RWPE1 (cell line): ENCODE measurements at places on chromosomes 6 and 20.

GRCh38 chr20:8997701-8998117 is 71.2 kb upstream of the PLCB4 start:
- DNase-seq = no peak

GRCh38 chr6:79554305-79554704 is 17.1 kb upstream of the LCA5 start:
- no peak for DNase-seq

- no peak for DNase-seq
These were observed 29.9 kb downstream of the EFCAB8 start for GRCh38 chr20:32888636-32889035.

GRCh38 chr20:51393571-51393970 is 148.9 kb downstream of the NFATC2 start:
- no peak for DNase-seq

DNA sequence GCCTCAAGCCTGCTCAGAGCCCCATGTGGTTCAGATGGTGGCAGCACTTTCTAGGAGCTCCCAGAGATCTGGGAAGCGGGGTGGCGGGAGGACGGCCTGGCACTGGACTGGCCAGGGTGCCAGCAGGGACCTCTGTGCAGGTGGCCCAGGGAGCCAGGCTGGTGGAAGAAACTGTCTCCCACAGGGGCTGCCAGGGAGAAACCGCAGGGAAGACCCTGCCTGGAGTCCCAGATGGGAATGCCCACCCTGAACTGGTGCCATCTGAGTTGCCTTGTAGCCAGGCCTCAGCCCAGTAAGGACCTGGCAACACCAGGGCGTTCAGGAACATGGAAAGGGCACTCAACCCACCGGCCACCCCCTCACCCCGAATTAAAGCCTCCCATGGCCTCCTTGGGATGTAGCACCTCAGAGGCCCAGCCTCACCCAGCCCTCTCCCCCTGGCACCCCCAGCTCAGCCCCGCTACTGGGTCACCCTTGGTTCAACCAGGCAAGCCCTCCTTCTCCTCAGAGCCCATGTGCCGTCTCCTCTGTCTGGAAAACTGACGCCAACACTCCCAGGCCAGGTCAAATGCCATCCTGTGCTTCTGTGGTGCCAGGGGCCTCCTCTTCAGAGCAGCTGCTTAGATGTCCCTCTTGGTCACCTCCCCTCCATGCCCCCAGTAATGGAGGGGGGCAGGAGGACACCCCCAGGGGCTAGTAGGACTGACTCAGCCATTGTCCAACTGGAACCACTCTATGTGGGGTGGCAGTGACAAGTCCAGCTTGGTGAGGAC is 5.9 kb upstream of the C20orf144 start:
- no peak for DNase-seq

DNA sequence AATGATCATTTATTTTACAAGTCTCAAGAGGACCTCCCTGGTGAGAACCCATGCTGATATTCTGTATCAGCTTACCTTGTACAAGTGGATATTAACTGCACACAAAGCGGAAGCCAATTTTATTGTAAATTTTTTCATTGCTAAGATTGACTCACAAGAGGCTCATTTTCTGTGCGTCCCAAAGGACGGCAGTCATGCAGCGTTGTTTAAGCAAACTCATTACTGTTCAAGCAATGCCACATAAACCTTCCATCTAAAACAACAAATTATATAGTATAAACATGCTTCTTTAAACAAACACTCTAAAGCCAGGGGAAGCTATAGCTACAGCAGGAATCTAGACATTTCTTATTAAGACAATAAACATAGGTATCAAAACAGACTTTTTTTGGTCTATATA is 575.3 kb downstream of the FRK start:
- no peak for DNase-seq

DNA sequence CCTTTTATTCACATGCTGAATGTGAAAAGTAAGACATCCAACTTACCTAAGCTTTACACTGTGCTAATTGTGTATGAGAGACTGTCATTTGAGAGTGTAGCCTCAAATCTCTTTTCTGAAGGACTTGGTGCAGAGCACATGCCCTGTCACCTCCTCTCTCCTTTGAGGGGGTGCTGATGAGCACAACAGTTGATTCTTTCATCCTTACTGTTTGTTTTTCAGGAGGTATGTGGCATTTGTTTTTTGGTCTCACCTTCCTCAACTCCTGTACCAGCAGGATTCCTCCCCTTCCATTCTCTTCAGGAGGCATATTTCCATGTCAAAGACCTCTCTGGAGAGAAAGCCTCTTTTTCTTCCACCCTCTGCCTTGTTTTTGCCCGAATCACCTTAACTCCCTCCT is 252.6 kb upstream of the CITED2 start:
- no peak for DNase-seq

- no peak for DNase-seq
These were observed 71.3 kb upstream of the STXBP5 start for GRCh38 chr6:147132889-147133288.

GRCh38 chr6:168927026-168927425 is 326.6 kb downstream of the THBS2 start:
- no peak for DNase-seq

- no peak for DNase-seq
These were observed 43.0 kb downstream of the VEGFA start for GRCh38 chr6:43812850-43813578.

GRCh38 chr6:119076173-119076572 is 2.3 kb downstream of the FAM184A start:
- no peak for DNase-seq

- DNase-seq = no peak
These were observed 12.3 kb downstream of the FOXA2 start for GRCh38 chr20:22572023-22572422.

- no peak for DNase-seq
These were observed 16.4 kb downstream of the MICA start for GRCh38 chr6:31419842-31420241.

DNA sequence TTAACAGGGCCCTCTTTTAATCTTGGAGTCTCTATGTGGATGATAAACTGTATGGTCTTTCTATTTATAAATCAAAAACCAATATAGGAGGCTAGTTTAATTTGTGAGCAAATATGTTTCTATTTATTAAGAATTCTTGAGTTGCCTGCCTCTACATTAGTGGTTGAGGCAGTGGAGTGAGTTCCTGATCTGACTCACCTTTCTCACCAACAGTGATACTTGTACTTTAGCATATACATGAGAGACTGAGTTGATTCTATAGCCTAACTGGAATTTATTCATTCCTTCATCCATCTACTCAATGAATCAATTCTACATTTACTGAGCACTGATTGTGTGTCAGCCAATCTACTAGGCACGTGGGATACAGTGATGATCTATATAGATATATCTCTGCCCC is 126.9 kb downstream of the TRMT11 start:
- DNase-seq = no peak

- no peak for DNase-seq
These were observed 54.0 kb downstream of the TRAF3IP2 start for GRCh38 chr6:111551521-111552231.

DNA sequence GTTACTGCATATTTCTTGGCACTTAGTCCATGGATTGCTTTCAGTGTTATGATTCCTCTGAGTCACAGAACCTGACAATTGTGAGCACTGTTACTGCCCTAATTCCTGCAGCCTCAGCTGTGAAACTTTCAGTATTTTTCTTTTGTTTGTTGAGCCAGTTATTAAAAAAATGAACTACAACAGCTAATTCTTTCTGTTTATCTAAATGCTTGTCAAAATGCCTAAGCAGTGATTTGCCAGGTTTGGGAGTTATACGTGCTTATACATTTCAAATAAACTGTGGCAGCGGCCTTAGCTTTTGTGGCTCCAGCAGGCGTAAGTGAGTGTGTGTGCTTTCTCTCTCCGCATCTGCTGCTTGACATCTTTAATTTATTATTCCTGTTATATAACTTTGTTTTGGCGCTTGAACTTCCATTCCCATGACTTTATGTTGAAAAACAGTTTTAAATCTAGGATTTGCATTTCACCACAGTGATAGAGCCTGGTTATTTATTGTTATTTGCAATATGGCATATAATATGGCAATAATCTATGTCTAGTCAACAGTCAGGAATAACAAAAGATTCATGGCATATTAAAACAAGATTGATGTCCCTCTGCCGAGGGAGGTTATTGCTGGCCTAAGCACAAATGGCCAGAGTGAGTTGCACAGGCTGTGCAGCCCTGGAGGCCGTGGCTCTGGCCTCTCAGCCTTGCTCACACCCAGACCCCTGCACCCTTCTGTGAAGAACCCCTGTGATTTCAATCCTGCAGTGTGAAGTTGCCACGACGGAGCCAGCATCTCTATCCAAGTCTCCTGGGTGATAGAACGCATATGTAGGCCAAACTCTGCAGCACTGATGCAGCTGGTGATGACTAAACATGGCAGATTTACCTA is 303.4 kb downstream of the THBS2 start:
- DNase-seq = no peak

DNA sequence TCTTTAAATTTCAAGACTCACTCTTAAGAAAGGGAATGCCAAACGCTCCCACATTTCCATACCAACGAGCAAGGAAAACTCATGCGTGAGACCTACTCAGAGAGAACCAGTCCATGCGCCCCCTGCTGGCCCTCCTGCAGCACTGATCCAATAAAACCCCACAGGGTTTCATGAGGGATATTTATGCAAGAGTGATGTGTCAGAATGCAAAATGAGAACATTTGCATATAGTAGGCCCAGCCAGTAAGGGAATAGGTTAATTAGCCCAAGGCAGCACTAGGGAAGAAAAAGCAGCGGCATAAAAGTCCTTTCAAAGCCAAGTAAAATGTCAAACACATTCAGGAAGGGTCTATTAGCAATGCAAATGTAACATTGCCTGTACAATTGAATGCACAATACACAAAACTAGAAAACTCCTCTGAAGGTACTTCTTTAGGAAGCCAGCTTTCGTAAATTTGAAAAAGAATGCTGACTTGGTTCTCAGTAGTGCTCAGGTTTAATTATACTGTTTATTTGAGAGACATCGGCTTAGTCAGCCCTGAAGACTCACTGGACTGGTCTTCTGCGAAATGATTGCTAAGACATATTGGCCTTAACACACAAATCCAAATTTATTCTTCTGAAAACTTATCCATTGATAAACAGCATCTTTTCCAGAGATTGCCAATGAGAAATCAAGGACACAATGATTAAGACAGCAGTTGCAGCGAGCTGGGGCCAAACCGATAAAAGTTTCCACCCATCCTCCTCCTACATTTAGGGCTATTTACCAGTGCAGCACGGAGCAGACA is 93.2 kb downstream of the GMPR start:
- DNase-seq = peak; percentile 72

DNA sequence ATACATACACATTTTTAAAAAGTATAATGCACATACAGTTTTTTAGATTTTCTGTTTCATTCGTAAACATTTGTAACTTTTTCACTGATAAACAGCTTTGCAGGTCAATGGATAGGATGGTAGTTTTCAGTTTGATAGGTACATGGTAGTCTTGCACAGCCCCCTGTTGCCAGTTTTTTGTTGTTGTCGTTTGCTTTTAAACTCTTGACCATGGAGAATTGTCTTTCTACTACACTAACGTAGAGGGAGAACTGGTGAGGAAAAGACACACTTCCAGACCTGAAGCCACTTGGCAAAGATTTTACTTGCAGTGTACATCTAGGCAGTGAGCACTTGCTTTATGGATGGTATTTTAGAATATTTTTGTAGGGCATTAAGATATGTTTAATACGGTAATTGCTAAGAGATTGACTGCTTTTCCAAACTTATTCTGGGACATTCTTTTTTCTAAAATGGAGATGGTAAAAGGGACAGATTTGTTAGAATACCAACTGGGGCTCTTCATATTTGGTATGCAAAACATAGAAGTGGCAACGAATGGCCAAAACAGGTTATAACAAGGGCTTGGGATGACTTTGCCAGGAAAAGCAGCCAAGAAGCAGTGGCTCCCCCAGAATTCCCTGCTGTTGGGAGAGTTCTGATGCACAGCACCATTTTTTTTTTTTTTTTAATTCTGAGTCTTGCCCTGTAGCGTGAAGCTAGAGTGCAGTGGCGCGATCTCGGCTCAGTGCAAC is 1.5 kb downstream of the PYGB start:
- peak; percentile 48 for DNase-seq

- no peak for DNase-seq
These were observed 32.7 kb upstream of the NKX2-4 start for GRCh38 chr20:21430020-21430419.

DNA sequence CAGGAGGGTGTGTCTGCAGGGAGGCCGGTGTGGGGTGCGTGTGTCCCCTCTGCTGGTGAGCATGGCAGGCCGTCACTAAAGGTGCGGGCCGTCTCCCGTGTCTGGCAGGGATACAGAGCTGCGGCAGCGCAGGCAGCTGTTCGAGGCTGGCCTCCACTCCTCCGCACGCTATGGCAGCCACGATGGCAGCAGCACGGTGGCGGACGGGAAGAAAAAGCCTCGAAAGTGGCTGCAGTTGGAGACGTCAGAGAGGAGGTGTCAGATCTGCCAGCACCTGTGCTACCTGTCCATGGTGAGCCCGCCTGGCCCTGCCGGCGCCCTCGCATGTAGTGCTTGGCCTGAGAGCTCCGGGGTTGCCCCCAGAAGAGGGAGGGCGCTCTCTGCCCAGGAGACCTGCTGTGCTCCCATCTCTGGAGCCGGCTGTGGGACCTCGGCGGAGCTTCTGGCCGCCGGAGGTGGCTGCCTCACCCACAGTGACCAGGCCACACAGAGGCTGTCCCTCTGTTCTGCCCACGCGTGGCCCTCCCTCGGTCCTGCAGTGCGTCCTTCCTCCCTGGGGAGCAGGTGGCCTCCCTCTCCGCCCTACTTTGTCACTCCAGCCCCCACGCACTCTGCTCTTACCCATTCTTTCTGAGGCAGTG is 149.6 kb downstream of the DTNBP1 start:
- no peak for DNase-seq

DNA sequence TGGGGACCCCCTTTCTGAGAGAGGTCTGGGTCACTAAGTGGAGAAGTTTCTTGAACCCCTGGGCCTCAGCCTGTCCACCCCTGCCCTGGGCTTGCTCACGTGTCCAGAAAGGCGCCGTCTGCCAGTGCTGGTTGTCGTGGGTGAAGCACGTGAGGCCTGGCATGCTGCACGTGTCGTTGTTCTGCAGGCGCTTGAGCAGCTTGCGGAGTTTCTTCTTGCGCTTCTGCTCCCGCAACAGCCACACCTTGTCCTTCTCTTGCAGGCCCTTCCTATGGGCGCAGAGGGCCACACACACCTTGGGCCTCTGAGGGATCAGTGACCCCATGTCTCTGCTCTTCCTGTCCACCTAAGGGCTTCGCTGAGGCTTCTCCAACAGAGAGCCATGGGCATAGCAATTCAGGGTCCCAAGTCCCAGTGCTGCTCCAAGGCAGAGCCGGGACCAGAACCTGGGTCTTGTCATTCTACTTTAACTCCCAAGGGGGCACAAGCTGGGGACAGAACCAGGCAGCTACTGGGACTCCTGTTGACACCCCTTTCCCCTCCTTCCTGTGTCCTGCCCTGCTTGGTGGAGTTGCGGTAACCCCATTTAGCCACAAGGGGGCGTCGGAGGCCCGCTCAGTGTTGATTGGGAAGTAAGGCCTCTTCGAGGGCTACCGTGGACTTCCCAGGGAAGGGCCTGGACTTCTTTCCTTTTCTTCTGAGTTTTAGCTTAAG is 121.8 kb downstream of the SULF2 start:
- DNase-seq = peak; percentile 95
